Osteocyte (in vitro differentiated cells): ENCODE measurements at places on chromosomes 6 and 20. TPM values are rescaled to one million over a fixed set of nuclear protein-coding genes. Genes with fewer than 3 reads are reported as not detected.
A peak's percentile ranks its signal among the peaks of the same experiment; 100 is the strongest.

B3GAT2 gene
- total RNA-seq: not detected in 2 replicates

ZC2HC1B gene
- not detected in 2 replicates for total RNA-seq

- peaks cover 47% of the 10 kb centered on the region for H3K4me1 ChIP-seq
- no peaks in the 10 kb centered on the region for H3K36me3 ChIP-seq
- no peak overlapping the region for H3K4me3 ChIP-seq
- no peaks in the 10 kb centered on the region for H3K27me3 ChIP-seq
- no peak for DNase-seq
Measured at GRCh38 chr6:138651491-138651890, 122.1 kb upstream of the CCDC28A start.

- H3K36me3 ChIP-seq: no peaks in the 10 kb centered on the region
- H3K4me1 ChIP-seq: no peaks in the 10 kb centered on the region
- DNase-seq: no peak
- H3K4me3 ChIP-seq: no peak overlapping the region
Measured at GRCh38 chr6:98416027-98416426, 418.3 kb upstream of the POU3F2 start.

DNA sequence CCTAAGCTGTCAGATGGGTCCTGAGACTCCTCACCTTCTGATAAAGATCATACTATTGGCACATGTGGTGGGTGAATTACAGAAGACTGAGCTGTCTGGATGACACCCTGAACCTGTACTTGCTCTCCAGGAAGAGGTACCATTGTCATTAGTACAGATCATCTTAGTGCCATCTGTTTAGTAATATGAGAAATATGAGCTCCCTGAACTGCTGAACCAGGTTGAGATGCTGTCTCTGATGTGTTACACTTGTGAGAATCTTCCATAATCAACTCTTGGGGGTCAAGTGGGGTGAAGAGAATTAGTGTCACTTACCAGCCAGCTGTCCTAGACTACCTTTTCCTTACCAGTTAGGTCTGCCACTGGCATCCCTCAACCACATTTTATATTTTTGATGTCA is 531.0 kb downstream of the EPHA7 start:
- DNase-seq: no peak
- no peak overlapping the region for H3K27ac ChIP-seq
- no peaks in the 10 kb centered on the region for H3K4me1 ChIP-seq
- peaks cover 4% of the 10 kb centered on the region for H3K27me3 ChIP-seq

- H3K27ac ChIP-seq: no peak overlapping the region
- H3K4me3 ChIP-seq: no peak overlapping the region
- no peak for DNase-seq
- H3K4me1 ChIP-seq: peaks cover 6% of the 10 kb centered on the region
Measured at GRCh38 chr6:158787395-158787794, 31.8 kb downstream of the EZR start.

CLIC5 gene
- not detected in 2 replicates for total RNA-seq

GRCh38 chr6:157961832-157962575 is 19.7 kb upstream of the SYNJ2 start:
- peaks cover 8% of the 10 kb centered on the region for H3K36me3 ChIP-seq
- H3K27ac ChIP-seq: peak overlapping the region; percentile 96
- no peak overlapping the region for H3K4me3 ChIP-seq
- no peaks in the 10 kb centered on the region for H3K27me3 ChIP-seq

SYCP2 gene
- 1.7 and 2.1 TPM in 2 replicates for total RNA-seq
